HCT116 (cell line): ENCODE measurements at places on chromosomes 7 and 10.

DNA sequence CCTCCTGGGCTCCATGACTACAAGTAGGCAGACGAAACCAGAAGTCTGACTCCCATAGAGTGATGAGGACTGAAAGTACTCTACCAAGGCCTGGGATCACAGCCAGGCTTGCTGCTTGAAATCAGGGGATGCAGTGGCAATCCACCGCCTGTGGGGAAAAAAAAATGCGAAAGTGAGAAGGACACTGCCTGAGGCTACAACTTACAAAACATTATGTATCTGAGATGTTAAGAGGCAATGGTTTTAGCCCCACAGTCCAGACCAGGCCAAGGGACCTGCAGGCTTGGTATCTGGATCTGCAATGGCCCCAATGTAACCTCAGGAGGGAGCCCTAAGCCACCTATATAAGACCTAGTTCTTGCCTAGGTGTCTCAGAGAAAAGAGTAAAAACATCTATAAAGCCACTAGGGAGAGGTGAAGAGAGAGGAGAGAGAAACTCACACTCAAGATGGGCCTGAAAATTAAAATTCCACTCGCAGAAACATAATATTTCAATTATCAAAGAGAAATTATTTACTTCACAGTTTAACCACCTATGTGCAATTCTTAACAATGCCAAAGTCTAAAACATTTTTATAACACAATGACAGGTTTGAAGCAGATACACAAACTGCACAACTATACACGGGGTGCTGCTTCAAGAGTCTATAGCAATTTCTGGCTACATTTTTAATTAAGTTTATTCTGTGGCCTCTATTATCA is 13.9 kb downstream of the DNAJC1 start:
- peak; percentile 52 for DNase-seq

GRCh38 chr10:124599588-124600050 is 138.0 kb downstream of the LHPP start:
- no peak for DNase-seq

DNA sequence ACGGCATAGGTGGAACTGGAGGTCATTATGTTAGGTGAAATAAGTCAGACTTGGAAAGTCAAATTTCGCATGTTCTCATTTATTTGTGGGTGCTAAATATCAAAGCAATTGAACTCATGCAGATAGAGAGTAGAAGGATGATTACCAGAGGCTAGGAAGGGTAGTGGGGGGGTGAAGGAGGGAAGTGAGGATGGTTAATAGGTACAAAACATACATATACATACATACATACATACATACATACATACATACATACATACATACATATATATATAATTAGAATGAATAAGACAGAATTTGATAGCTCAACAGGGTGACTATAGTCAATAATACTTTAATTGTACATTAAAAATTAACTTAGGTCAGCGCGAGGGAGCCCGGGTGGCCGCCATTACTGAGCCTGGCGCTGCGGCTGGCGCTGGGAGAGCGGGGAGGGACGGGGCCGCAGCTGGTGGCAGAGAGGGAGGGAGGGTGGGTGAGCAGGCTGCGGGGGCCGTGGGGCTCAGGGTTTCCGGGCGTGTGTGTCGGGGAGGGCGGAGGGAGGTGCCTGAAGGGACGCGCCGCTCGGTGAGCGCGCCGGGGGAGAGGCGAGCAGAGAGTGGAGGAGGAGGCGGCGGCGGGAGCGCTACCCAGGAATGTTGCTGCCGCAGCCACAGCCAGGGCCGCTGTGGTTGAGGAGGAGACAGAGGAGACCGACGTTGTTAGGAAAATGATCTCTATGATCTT is 85.8 kb upstream of the EGFR start:
- peak; percentile 28 for DNase-seq

- DNase-seq, result no peak
Measured at GRCh38 chr7:110685899-110686298, 405.0 kb upstream of the LRRN3 start.

GRCh38 chr7:25970911-25971310 is 181.1 kb upstream of the NFE2L3 start:
- DNase-seq, result no peak

DNA sequence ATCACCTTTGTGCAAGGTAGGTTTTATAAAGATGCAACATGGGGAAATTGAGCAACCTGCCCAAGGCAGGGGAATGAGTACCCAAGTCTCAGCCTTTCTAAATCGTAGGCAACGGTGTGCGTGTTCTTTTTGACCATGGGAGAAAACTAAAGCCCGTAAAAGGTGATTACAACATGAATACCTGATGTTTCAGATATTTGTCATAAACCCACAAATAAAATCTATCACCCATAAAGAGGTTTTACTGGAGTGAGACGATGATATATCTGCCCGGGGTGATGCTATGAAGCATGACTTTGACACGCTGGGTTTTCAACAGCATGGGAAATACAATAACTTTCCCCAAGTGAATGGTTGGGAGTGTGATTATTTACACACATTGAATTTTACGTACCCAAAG is 406.3 kb upstream of the KLF6 start:
- DNase-seq, result no peak

- no peak for DNase-seq
Measured at GRCh38 chr10:69508738-69509340, 57.6 kb downstream of the TSPAN15 start.

DNA sequence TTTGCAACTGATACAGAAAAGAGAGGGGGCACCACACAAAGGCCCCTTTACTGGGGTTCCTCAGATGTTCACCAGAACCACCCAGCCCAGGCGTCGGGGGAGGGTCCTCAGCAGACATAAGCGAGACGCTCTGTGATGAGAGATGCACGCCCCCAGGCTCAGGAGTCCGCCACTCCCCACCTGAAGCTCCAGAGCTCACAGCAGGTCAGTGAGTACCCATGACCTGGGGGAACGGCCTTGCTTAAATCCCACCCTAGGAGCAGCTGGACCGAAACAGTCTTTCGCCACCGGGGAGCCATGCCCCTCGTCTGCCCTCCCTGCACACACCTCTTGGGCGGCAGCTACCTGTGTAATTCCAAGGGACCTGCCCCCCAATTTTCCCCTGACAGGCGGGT is 2.8 kb downstream of the CRYGN start:
- no peak for DNase-seq

DNA sequence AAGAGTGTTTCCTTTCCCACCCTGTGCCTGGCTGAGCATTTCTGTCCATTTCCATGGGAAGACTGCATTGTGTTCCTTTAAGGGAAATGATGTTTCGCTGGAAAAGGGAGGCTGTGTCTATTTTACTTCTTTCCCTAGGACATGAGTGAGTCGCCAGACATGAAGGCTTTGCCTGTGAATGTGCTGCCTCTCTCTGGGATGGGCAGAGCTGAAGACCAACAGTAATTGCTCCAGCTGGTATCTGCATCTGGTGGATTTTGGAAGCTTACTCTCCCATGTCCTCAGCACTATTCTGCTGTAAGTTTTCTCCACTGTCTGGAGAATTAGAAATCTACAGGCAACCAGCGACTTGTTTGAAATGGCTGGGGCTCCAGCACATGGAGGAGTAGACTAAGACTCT is 264.6 kb upstream of the BMPER start:
- DNase-seq, result no peak

GRCh38 chr7:6266699-6267098 is 5.7 kb downstream of the CYTH3 start:
- DNase-seq, result no peak

- DNase-seq, result no peak
Measured at GRCh38 chr7:117084286-117084685, 131.0 kb downstream of the ST7 start.

GRCh38 chr10:130169136-130169859 is 33.1 kb downstream of the GLRX3 start:
- DNase-seq, result no peak
